HepG2 (cell line): ENCODE measurements at places on chromosomes 2 and 18. TPM values are rescaled to one million over a fixed set of nuclear protein-coding genes. Genes with fewer than 3 reads are reported as not detected.

GRCh38 chr2:175903384-175903936 is 98.6 kb downstream of the LNPK start:
- no peak overlapping the region for H3K4me3 ChIP-seq
- H3K27me3 ChIP-seq: peaks cover 14% of the 10 kb centered on the region; the same call in 2 of the 3 replicates
- no peak overlapping the region for H3K27ac ChIP-seq
- no peak for DNase-seq
- H3K36me3 ChIP-seq: no peaks in the 10 kb centered on the region

TTR gene
- total RNA-seq: 42.2 and 91.3 TPM in 2 replicates

HOXD8 gene
- not detected in 2 replicates for total RNA-seq

- H3K27ac ChIP-seq: no peak overlapping the region
- no peak for DNase-seq
- H3K27me3 ChIP-seq: no peaks in the 10 kb centered on the region
- no peak overlapping the region for H3K4me3 ChIP-seq
- H3K36me3 ChIP-seq: no peaks in the 10 kb centered on the region
Observed at GRCh38 chr2:229339618-229340017, 68.5 kb upstream of the PID1 start.

- no peak overlapping the region for H3K4me3 ChIP-seq
- H3K27me3 ChIP-seq: no peaks in the 10 kb centered on the region
- DNase-seq: no peak
- H3K36me3 ChIP-seq: peaks cover 56% of the 10 kb centered on the region
Observed at GRCh38 chr2:203412546-203413331, 84.5 kb downstream of the ABI2 start.
